Erythroblast (primary cell): ENCODE measurements at places on chromosomes 4 and X.
A peak's percentile ranks its signal among the peaks of the same experiment; 100 is the strongest.

DNA sequence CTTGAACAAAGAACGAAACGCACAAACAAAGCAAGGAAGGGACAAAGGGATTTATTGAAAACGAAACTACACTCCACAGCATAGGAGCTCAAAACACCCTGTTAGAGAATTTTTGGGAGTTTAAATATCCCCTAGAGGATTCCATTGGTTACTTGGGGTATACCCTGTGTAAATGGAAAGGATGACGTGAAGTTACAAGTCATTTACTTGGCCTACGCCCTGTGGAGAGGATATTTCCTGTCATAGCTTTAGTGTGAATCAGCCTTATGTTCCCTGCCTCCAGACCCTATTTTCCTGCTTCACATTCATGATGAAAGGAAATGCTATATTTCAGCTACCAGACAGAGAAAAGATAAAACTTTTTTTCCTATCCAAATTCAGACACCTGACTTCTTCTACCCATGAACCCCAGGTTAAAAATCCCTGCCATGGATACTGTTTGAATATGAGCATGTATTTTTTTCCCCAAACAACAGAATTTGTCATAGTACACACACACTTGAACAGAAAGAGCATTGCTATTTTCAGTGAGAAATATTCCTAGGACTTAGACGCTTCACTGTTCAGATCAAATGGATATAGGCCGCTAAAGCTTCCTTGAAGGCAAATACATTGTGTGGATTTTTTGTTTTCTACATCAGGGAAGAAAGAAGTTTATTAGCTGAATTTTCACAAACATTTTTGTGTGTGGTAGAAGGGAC is 20.4 kb downstream of the PIN4 start:
- DNase-seq, result no peak

- no peak for DNase-seq
Measured at GRCh38 chr4:75004755-75005668, 72.1 kb downstream of the PARM1 start.

GRCh38 chrX:34764852-34765361 is 107.8 kb upstream of the TMEM47 start:
- no peak for DNase-seq

DNA sequence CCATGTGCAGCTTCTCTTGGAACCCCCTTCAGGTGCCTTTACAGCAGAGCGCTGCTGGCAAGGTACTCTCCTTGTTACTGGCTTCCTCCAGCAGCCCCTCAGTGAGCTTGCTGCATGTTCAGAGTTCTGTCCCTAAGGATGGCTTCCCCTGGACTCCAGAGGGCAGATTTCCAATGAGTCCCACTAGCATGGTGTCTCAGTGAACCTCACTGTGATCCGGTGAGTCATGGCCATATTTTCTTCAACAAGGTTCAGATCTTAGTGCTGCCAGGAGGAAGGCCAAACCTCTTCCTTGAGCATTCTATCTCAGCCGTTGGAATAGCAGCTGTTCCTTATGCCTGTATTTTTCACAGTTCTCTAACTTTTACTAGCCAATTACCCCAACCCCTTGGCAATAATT is 98.8 kb downstream of the CASK start:
- DNase-seq, result no peak

- no peak for DNase-seq
Measured at GRCh38 chr4:123191728-123192127, 204.9 kb upstream of the SPRY1 start.

GRCh38 chr4:24335616-24336015 is 248.7 kb downstream of the DHX15 start:
- DNase-seq, result no peak

DNA sequence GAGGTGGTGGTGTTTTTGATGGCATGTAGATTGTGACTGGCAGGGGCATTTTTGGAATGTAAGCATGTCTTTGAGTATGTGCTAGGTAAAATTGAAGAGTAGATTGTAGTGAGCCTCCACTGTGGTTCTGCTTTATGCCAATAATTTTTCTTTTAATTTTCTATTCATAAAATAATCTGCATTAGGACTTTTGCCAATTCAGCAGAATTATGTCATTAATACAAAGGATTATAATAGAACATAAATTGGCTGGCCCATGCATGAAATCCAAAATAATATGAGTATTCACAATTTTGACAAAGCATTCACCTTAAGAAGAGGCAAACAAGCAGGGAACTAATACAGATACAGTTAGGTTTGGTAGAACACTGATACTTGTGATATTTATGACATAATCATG is 14.9 kb upstream of the TMPRSS11E start:
- no peak for DNase-seq

DNA sequence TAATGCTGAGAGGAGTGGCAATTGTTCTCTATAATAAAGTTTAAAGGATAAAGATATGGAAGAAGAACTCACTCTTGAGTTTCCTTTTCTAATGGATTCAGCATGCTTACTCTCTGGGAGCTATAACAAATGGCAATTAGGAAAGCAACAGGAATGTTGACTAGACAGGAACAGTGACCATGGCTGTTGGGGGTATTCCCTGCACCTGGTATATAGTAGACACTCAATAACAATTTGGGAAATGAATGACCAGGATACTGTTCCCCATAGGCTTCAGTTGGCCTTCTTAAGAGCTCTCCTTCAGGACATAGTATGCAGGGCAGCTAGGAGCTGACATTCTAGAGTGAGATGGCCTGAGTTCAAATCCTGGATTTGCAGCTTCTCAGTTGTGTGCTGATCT is 1.8 kb downstream of the LIMCH1 start:
- DNase-seq, result no peak

DNA sequence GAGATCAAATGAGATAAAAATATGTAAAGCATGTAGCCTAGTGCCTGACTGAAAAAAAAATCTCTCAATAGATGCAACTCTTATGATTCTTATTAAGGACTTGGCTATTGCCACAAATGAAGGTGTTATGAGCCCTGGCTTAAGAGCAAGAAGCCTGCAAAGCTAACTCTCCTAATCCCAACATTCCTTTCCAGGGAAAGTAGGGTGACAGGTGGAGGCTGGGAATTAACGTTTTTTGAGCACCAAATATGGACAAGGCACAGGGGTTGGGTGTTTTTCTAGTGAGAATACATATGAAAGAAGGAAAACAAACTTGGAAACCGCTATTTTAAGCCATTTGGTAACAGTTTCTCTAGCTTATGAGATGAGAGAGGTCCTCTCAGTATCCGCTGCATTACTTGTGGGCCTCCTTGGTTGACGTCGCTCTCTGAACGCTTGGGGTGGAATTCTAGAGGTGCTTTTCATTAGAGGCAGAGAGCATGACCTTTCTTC is 2.4 kb downstream of the RHOH start:
- DNase-seq, result peak; percentile 38

- DNase-seq, result no peak
Measured at GRCh38 chrX:46793386-46794143, 34.6 kb upstream of the SLC9A7 start.

GRCh38 chrX:72045552-72046277 is 86.0 kb downstream of the RTL5 start:
- no peak for DNase-seq

DNA sequence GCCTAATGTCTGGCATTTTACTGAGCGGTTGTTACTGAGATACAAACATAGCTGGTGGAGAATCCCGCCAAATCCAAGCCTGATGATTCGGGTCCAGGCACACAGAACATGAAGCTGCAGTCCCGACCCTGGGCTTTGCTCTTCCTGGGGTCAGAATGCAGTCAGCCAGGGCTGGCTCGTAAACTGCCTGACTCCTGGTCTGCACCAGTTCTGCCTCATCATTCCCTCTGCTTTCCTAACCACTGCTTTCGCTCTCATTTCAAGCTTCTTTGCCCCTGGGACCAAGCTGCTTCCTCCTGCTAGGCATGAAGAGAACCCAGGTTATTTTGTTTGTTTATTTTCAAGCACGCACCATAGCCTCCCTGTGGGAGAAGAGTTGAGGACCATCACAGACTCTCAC is 39.3 kb downstream of the GATB start:
- DNase-seq, result no peak

GRCh38 chr4:13561673-13562072 is 17.4 kb upstream of the NKX3-2 start:
- DNase-seq, result no peak

DNA sequence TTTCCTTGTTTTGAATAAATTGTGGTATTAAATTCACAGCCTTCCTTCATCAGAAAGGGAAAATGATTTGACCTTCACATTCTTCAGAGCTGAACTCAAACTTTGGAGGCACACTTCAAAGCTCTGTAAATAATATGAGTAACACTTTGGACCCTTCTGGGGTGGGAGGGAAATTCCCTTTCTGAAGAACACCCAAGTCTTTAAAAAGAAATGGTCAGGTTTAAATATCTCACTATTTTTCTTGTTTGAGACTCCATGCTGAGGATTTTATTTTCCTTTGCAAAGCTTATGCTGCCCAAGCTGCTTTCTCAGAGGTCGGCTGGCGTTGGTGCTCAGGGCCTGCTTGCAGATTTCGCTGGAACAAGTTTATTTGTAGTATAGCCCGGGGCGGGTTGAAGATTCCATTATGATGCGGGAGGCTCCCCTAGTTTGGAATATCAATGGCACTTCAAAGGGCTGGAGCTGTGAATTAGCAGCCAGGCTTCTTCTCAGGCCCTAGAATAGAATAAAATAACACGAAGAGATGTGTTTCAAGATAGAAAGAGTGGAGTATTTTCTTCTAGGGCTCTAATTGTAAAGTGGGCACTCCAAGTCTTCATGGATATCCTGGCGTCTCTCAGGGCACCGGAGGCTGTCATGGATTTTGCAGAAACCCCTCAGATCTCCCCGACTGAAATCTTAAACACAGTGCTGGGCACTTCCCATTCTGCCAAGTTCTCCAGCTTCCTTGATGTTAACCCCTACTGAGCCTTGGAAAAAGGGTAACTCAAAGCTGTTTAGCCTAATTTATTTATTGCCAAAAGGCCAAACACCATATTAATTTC is 315.6 kb downstream of the GPAT3 start:
- DNase-seq, result no peak

DNA sequence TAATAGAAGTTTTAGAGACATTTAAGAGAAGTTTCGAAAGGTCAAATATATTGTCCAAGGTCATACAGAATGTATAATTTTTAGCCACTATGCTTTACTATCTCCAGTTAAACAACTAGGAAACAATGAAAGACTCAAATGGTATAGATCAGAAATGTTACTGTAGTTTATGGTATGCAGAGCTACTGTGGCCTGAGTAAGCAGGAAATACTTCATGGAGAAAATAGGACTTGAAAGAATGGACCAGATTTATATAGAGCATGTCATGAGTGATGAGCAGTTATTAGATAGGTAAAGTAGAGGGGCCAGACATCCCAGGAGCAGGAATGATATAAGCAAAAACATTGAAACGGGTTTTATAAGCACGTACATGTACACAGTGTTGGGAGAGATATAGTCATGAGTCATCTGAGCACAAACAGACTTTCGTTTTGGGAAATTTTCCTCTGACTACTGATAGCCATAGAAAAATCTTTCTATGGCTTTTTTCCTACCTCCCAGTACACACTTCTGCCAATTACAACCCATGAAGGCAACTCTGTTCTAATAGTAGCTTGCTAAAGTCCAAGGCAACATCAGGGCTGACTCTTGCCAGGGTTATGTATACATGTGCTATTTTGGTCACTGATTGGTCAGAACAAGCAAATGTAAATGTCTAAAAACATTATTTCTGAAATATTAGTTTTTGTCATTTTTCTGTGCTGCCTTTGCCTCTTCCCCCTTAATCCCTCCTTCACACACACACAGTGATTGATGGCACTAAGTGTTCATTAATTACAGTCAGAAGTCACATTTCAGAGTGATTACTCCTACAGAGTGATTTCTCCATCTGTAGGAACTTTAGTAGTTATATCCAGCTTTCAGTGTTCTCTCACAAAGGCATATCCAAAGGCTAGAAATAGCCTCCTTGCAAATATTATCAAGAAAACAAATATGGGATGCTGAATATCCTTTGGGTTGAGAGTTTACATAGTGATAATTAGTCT is 198.7 kb downstream of the ENOX2 start:
- peak; percentile 10 for DNase-seq

DNA sequence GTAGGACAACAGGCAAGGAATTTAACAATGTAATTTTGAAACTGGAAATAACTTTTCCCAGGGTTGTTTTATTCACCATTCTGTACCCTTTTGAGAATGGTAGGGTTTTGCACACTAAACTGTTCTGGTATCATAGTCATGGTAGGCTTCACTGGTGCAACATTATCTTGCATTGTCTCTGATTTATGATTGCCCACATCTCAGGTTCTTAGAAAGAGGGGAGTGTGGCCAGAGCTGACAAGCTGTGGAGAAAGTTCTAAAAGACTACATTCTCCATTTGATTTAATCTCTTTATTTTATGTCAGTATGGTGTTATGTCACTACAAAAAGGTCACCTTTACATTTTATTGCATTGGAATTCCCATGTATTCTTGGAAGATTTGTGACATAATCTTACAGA is 447.3 kb downstream of the GRIA2 start:
- DNase-seq, result no peak

DNA sequence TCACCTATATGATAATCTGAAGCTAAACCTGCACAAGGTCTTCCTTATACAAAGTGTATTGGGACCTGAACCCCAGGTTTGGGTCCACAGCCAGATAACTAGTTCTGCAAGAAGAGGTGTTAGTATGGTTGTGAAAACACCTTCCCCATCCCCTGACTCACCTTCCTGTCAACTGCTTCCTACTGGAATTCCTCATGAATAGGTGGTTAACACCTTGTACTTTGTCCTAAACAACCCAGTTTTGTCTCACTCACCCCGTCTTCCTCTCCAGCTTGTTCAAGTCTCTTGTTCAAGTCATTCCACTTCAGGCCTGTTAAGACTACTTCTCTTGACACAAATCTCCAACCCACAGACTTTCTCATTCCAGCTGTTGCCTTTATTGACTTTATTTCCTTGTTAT is 45.5 kb downstream of the CCNG2 start:
- DNase-seq, result no peak

DNA sequence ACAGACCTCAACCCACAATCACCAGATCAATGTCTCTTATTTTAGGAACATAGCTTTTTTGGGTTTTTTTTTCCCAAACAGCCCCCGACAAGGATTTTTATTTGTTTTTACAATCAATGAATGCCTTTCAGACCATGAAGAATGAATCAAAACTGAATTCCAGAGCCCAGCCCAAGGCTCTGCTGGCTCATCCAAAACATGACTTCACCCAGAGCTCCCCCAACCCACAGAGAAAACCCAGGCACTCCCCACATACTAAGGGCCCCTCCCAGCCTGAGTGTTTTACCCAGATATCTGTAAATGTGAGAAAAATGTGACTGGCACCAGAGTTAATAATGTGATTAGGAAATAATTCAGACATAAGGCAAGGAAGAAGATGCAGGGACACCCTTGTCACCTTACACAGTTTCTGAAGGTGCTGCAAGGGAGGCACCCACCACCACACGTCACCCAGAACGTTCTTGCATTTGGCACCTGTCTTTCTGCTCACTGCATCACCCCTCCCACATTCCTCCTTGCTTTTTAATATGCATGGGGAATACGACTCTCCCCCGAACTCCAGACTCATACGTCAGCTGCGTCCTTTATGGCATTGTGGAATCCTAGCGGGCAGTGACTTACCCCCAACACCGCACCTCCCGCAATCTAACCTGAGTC is 47.8 kb upstream of the C4orf50 start:
- no peak for DNase-seq

DNA sequence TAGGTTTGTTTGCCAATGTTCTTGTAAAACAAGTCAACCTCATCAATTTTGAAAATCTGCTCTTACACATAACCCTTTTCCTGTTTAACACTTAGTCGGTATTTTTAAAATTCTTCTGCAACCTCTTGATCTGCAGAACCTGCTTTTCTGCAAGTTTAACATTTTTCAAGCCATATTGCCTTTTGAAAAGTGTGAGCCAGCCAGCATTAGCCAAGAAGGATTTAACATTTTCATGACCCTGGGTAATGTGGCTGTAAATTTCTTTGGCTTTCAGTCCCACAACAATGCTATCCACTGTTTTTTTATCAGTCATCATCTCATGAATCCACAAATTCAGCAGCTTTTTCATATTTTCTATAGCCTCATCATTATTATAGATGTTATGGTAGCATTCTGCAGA is 956.5 kb downstream of the FAT4 start:
- no peak for DNase-seq
